ENCODE measurements at places on chromosomes 3 and 15.

- no peak for DNase-seq
Measured at GRCh38 chr15:39108021-39108420, 472.9 kb upstream of the THBS1 start.

- no peak for DNase-seq
Measured at GRCh38 chr3:59326246-59327024, 276.6 kb upstream of the CFAP20DC start.

GRCh38 chr15:88613074-88613944 lies 7.8 kb upstream of the AEN start:
- no peak for DNase-seq

DNA sequence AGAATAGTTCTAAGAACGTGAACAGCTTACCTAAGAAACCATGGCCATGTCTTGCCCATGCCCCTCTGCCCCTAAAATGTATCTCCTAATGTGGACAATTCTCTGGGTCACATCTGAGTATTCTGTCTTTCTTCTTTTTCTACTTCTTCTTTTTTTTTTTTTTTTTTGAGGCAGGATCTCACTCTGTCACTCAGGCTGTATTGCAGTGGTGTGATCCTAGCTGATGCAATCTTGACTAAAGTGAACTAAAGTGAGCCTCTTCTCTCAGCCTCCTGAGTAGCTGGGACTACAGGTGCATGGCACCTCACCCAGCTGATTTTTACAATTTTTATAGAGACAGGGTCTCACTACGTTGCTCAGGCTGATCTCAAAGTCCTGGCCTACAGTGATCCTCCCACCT lies 204.8 kb upstream of the ZPLD1 start:
- no peak for DNase-seq

DNA sequence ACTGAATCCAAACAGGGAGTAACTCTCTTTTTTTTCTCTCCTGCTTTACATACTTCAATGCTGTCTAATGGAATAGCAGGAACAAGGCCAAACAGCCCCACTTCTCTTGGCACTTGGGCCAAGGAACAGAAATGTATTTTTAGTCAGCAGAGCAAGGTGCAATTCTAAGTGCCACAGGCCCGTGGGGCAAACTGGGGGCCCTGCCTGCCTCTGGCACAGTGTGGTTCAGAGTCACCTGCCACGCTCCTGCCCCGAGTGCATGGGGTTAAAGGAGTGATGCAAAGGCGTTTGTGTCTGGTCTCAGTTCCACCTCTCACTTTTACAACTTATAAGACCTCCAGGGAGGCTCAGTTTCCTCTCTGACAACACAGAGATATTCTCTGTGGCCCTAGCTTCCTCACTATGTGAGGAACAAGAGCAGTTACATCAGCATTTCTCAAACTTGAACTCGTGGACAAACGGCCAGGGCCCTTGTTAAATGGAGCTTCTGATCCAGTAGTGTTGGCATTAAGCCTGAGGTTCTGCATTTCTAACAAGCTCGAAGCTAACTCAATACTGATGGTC lies 51.3 kb downstream of the LRIG1 start:
- DNase-seq = no peak

GRCh38 chr3:42498791-42499477 lies 3.5 kb upstream of the VIPR1 start:
- no peak for DNase-seq

GRCh38 chr3:186742618-186743380 lies 25.6 kb downstream of the KNG1 start:
- no peak for DNase-seq

DNA sequence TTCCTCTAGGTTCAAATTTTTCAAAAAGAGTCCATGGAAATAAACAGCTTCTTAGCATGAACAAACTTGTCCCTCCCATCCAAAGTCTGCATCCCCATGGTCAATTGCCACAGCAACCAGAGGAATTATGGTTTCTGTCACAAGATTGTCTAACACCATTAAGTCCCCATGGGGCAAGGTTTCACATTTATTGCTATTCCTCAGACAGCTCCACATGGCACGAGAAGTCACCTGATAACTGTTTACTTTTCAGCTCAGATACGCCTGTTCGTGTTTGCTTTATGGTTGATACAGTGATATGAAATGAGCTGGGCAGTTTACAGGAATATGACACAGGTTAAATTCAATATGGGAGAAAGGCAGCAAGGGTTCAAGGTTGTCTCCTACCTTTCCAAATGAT lies 37.9 kb upstream of the MUC13 start:
- DNase-seq = no peak

DNA sequence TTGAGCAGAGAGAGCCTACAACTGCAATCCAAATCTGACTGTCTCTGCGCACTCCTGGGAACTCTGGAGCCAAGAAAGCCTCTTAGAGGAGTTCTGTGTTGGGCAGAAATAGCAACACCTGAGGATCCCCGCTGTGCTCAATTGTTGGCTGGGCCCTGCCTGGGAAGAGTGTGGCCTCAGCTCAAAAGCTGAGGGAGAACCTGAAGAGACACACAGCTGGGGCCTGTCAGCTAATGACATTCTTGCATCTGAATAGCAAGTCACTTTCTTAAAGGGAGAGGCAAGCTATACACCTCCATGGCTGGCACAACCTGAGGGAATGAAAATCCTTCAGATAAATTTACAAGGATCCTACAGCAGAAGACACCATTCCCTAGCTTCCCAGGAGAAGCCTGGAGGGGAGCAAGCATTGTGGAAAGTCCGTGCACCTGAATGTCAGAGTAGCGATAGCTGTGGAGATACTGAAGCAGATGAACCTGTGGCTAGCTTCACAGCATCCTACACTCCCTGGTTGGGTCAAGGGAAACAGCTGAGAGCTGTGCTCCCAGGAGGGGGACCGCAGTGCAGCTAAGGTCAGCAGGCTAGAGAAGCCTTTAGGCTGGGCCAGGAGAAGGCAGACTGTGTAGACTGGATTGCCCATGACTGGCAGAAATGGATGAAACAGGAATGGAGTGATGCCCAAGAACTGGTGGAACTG lies 159.9 kb upstream of the PFN2 start:
- DNase-seq = no peak

DNA sequence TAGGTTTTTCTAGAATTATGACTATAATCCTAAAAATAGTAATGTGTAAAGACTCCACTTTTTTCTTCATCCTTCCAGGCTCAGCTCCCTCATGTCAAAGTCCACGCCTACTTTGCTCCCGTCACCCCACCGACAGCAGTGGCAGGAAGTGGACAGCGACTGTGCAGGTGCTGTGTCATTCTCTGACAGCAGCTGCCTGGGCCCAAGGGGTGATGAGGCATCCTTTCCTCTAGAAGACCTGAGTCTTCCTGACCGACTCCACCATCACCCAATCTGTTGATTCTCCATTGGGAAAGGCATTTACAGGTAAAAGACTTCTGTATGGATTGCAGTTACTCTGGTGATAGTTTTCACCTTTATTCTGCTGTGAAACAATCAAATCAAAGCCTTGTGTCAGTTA lies 54.8 kb downstream of the UBP1 start:
- no peak for DNase-seq

GRCh38 chr3:105747696-105748095 lies 121.1 kb downstream of the CBLB start:
- no peak for DNase-seq

- DNase-seq = no peak
Measured at GRCh38 chr3:120854908-120855526, 53.0 kb upstream of the STXBP5L start.

GRCh38 chr3:127556565-127556964 lies 34.0 kb downstream of the TPRA1 start:
- no peak for DNase-seq

DNA sequence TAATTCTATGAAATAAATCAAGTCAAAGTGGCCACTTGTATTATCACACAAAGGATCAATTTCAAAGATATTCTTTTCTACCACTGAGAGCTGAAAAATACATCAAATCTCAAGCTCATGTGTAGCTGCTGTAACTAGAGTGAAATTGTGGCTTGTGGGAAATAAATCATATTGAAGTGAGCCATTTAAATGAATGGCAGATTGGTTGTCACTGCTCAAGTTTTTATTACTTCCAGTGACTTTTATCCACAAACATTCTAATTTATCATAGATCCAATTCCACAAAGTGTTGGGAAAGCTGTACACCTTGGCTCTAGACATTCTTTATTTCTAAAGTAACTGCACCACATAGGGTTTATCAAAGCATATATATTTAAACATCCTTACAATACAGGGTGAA lies 285.4 kb downstream of the CNTN3 start:
- DNase-seq = no peak

DNA sequence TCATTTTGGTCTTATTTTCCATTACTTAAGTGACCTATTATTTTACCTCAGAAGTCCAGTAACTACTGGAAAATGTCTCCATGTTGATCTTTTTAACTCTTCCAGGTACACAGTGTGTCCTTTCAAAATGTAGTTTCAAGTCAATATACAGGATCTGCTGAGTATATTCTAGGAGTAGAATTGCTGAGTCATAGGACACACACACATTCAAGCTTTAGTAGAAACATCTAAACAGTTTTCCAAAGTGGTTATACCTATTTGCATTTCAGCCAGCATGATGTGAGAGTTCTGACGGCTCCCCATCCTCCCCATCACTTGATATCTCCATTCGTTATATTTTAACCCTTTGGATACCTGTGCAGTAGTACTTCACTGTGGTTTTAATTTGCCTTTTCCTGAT lies 271.9 kb downstream of the MCTP2 start:
- peak; percentile 22 for DNase-seq

- DNase-seq = no peak
Measured at GRCh38 chr15:65991721-65992483, 122.6 kb downstream of the RAB11A start.

GRCh38 chr3:164929642-164930041 lies 148.7 kb downstream of the SI start:
- DNase-seq = no peak

GRCh38 chr15:60809375-60809774 lies 330.4 kb upstream of the ICE2 start:
- no peak for DNase-seq

DNA sequence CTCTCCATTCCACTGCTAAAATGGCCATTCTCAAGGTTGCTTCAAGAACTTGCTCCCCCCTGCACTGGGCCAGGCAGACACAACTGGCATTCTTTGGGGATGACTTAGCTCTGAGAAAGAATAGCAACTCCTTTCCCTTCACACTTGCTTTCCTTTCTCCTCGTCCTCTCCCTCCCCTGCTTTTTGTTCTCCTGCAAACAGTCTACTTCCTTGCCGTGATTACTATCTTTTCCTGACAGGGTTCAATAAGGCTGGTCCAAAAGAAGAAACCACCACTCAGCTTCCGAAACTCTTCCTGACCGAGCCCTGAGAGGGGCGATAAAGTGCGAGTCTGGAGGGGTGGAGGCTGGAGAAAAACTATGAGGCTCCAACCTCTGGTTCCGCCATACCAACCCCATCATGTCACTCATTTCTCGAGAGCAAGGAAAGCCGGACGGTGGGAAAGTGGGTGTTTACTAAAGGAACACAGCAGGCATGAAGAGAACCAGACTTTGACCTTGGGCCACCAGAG lies 5.0 kb downstream of the AMOTL2 start:
- no peak for DNase-seq

- no peak for DNase-seq
Measured at GRCh38 chr15:61736790-61737189, 323.5 kb downstream of the VPS13C start.

DNA sequence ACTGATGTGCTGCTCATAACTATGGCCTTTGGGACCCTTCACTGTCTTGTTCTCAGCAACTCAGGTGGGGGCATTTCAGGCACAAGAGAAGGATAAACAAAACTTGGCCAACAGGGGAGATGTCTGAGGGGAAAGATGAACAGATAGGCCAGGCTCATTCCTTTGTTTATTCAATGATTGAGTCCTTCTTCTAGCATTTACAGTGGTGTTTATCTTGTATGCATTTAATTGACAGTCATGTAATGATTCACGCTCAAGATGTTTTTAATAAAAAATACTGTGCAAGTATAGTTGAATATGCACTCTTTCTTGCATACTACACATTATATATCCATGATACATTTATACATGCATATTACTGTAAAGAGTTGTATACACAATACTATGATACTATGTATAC lies 44.5 kb downstream of the RHCG start:
- no peak for DNase-seq

DNA sequence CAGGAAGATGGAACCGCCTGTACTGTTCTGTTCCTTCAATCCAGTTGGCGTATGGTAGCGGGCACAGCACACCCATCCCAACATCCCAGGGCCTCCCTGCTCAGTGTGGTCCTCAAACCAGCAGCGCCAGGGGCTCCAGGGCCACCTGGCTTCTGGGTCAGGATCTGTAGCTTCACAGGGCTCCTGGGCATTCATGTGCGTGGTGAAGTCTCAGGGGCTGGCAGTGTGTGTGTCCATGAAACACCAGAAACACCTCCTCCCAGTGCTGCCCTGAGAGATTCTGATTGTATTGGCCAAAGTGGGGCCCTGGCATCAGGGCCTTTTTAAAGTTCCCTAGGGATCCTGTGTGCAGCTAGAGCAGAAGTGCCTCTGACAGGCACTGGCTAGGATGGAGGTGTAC lies 42.1 kb downstream of the ABTB1 start:
- no peak for DNase-seq

- DNase-seq = no peak
Measured at GRCh38 chr3:55598224-55598623, 111.1 kb upstream of the WNT5A start.
